ENCODE measurements at places on chromosomes 5 and 9.
A peak's percentile ranks its signal among the peaks of the same experiment; 100 is the strongest.

DNA sequence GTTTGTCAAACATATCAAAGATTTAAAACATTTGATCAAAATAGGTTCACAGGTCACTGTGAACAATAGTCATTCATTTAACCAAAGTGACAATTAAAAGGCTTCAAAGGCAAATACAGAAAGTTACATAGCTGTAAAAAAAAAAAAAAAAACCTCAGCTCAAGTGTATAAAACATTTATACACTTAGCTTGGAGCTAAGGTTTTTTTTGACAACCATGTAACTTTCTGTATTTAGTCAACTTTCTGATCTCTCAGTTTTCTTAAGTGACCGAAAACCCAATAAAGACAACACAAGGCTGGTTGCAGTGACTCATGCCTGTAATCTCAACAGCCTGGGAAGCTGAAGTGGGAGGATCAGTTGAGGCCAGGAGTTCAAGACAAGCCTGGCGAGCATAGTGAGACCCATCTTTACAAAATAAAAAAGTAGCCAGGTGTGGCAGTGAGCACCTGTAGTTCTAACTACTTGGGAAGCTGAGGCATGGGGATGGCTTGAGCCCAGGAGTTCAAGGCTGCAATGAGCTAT lies 16.4 kb upstream of the UBTD2 start:
- no peak for DNase-seq

- DNase-seq, result peak; percentile 78
Measured at GRCh38 chr9:36161187-36161586, 8.0 kb upstream of the CCIN start.

- DNase-seq, result peak; percentile 45
Measured at GRCh38 chr5:147613359-147613758, 103.5 kb upstream of the DPYSL3 start.

GRCh38 chr5:143431789-143432188 lies 28.3 kb upstream of the NR3C1 start:
- DNase-seq, result no peak

DNA sequence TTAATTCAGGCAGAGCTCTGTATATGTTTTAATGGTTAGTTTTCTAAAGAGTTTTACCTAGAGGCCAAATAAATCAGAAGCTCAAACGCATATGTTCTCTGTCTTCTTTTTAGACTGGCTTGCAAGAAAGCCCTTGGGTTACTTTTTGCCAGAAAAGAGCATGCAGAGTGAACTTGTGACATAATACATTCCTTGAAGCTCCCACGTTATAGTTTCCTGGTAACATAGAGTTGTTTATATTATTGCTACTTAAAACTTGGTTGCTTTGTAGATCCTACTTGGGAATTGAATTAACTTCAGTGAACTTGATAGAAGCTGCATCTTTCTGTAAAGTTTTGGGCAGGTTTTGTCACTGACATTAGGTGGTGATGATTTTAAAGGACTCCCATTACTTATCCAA lies 102.9 kb downstream of the C9orf152 start:
- DNase-seq, result no peak

GRCh38 chr5:92470770-92471169 lies 1087.7 kb upstream of the ARRDC3 start:
- DNase-seq, result no peak

GRCh38 chr9:36165826-36166167 lies 3.4 kb upstream of the CCIN start:
- peak; percentile 35 for DNase-seq

- DNase-seq, result peak; percentile 10
Measured at GRCh38 chr9:806285-807156, 35.0 kb upstream of the DMRT1 start.

- peak; percentile 77 for DNase-seq
Measured at GRCh38 chr5:127092690-127093089, 19.4 kb upstream of the C5orf63 start.

- DNase-seq, result no peak
Measured at GRCh38 chr5:175805256-175806011, 65.9 kb upstream of the CPLX2 start.

- peak; percentile 83 for DNase-seq
Measured at GRCh38 chr5:110909950-110910349, 161.6 kb upstream of the TSLP start.

GRCh38 chr5:132446621-132447020 lies 44.0 kb downstream of the IRF1 start:
- peak; percentile 76 for DNase-seq

GRCh38 chr9:132169672-132170392 lies 8.0 kb downstream of the NTNG2 start:
- DNase-seq, result peak; percentile 63

- no peak for DNase-seq
Measured at GRCh38 chr9:135289081-135289491, 190.5 kb upstream of the PPP1R26 start.

DNA sequence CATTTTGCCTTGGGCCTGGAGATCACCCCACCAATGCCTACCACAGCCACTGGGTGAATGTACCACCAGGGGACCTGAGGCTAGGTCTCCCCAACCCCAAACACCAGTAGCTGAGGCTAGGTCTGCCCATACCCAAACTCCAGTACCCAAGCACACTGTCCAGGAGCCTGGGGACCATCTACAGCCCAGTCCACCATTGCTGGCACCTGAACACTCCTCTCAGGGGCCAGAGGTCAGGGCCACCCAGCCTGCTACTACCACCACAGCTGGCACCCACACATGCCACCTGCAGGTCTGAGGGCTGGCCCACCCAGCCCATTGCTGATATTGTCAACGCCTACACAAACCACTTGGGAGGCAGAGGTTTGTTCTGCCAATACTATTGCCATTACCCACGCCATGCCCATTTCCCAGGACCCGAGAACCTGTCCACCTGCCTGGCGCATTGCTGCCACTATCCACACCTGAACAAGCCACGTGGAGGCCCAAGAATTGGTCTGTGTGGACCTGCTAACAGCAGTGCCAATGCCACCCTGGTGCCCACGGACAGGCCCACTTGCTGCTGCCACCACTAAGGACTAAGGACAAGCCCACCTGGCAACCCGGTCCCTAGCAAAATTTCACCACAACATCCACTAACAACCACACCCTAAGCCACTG lies 59.2 kb downstream of the ZDHHC21 start:
- no peak for DNase-seq

- no peak for DNase-seq
Measured at GRCh38 chr9:131943351-131943841, 136.3 kb downstream of the MED27 start.

DNA sequence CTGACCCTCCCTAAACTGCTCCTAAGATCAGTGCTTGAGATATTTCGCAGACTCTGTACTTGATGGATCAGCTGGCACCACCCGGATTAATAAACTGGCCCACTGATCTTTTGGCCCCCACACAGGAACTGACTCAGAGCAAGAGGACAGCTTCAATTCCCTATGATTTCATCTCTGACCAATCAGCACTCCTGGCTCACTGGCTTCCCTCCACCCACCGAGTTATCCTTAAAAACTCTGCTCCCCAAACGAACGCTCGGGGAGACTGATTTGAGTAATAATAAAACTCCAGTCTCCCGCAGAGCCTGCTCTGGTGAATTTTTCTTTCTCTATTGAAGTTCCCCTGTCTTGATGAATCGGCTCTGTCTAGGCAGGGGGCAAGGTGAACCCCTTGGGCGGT lies 36.5 kb upstream of the CD180 start:
- DNase-seq, result peak; percentile 24

DNA sequence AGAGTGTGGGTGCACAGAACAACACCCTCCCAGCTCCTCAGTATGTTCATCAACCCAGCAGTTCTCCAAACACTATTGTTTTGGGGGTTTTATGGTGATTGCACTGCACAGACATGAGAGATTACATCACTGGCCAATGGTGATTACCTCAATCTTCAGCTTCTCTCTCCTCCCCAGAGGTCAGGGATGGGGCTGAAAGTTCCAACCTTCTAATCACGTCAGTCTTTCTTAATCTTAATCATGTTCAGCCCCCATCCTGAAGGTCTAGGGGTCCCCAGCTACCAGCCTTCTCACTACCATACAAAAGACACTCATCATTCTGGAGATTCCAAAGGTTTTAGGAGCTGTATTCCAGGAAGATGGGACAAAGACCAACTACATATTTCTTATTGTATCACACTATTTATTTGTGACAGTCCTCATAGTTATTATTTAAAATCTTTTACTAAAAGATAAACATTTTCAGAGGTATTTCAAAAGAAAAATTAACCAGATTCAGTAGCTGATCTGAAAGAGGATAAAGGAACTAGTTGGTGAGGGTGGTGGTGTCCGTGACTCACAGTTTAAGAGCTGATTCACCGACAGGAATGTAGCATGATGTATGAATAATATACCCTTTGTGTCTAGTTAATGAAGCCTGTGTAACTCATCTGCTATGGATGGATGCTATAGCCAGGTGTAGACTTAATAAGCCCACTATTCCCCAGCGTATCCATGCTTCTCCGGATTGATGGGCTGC lies 35.6 kb downstream of the RASEF start:
- peak; percentile 89 for DNase-seq

Measured in foreskin fibroblast (primary cell).